ENCODE measurements at places on chromosomes 3 and 15. TPM values are rescaled to one million over a fixed set of nuclear protein-coding genes. Genes with fewer than 3 reads are reported as not detected.

BNC1 gene
- total RNA-seq: not detected

GRCh38 chr15:69653846-69654245 lies 201.2 kb downstream of the RPLP1 start:
- no peak overlapping the region for H3K4me3 ChIP-seq
- no peaks in the 10 kb centered on the region for H3K27me3 ChIP-seq
- H3K27ac ChIP-seq: no peak overlapping the region

FEZF2 gene
- total RNA-seq: not detected

DNA sequence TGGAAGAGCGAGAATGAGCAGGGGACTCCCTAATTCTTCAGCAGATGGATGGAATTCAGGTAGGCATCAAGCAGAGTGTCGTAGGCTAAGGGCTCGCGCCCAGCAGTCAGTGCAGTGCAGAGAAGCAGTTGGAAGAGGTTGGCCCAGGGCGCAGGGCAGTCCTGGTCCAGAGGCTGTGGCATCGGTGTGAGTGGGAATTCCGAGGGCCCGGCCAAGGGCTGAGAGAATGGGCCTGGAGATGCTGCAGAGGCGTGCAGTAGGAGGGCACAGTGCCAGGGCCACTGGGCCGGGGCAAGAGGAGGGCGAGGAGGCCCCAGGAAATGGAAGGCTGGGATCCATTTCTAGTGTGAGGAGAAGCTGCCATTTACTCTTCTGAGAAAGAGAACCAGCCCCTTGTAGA lies 74.4 kb downstream of the AAGAB start:
- no peaks in the 10 kb centered on the region for H3K27me3 ChIP-seq
- H3K27ac ChIP-seq: no peak overlapping the region
- peaks cover under 1% of the 10 kb centered on the region for H3K4me1 ChIP-seq
- no peak overlapping the region for H3K4me3 ChIP-seq
- DNase-seq: no peak

GRCh38 chr3:49512781-49513355 lies 41.4 kb upstream of the BSN start:
- no peaks in the 10 kb centered on the region for H3K4me1 ChIP-seq
- no peak for DNase-seq
- H3K4me3 ChIP-seq: no peak overlapping the region

GRCh38 chr3:45140141-45140769 lies 5.9 kb downstream of the CDCP1 start:
- H3K36me3 ChIP-seq: no peaks in the 10 kb centered on the region
- no peak overlapping the region for H3K4me3 ChIP-seq
- H3K4me1 ChIP-seq: peaks cover 2% of the 10 kb centered on the region

EBLN2 gene
- total RNA-seq: 4.7 TPM

GRCh38 chr3:25899352-25900101 lies 109.6 kb downstream of the OXSM start:
- H3K4me3 ChIP-seq: no peak overlapping the region
- H3K36me3 ChIP-seq: no peaks in the 10 kb centered on the region
- peaks cover 6% of the 10 kb centered on the region for H3K4me1 ChIP-seq
- H3K27me3 ChIP-seq: no peaks in the 10 kb centered on the region
- DNase-seq: no peak

GRCh38 chr15:82113106-82113715 lies 67.4 kb upstream of the MEX3B start:
- no peaks in the 10 kb centered on the region for H3K36me3 ChIP-seq
- H3K27ac ChIP-seq: no peak overlapping the region
- no peaks in the 10 kb centered on the region for H3K27me3 ChIP-seq
- no peaks in the 10 kb centered on the region for H3K4me1 ChIP-seq
- no peak overlapping the region for H3K4me3 ChIP-seq

DNA sequence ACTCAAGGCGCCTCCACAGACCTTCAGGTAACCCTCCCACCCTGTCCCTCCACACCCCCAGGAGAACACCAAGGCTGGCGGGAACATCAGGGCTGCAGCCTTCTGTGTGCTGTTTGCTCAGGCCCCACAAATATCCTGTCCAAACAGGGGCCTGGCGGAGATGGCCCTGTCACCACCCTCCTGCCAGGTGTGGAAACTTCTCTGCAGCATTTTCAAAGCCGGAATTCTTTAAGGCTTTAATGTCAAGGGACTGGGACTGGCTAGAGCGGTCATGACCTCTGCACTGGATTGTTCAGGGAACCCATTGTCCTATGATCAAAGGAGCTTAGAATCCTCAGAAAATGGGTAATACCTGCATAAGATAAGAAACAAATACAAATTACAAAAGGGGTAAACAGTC lies 46.6 kb downstream of the FBLN2 start:
- H3K27ac ChIP-seq: no peak overlapping the region
- H3K36me3 ChIP-seq: no peaks in the 10 kb centered on the region
- no peak for DNase-seq
- H3K27me3 ChIP-seq: no peaks in the 10 kb centered on the region

GRCh38 chr3:102068327-102068726 lies 219.0 kb downstream of the NFKBIZ start:
- no peaks in the 10 kb centered on the region for H3K4me1 ChIP-seq
- no peak overlapping the region for H3K27ac ChIP-seq

DNA sequence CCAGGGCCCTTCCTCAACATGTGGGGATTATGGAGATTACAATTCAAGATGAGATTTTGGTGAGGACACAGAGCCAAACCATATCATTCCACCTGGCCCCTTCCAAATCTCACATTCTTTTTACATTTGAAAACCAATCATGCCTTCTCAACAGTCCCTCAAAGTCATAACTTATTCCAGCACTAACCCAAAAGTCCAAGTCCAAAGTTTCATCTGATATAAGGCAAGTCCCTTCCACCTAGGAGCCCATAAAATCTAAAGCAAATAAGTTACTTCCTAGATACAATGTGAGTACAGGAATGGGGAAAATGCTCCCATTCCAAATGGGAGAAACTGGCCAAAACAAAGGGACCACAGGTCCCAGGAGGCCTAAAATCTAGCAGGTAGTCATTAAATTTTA lies 309.5 kb upstream of the SLITRK3 start:
- H3K36me3 ChIP-seq: no peaks in the 10 kb centered on the region
- H3K27me3 ChIP-seq: no peaks in the 10 kb centered on the region
- no peak overlapping the region for H3K27ac ChIP-seq
- DNase-seq: no peak
- no peaks in the 10 kb centered on the region for H3K4me1 ChIP-seq

DNA sequence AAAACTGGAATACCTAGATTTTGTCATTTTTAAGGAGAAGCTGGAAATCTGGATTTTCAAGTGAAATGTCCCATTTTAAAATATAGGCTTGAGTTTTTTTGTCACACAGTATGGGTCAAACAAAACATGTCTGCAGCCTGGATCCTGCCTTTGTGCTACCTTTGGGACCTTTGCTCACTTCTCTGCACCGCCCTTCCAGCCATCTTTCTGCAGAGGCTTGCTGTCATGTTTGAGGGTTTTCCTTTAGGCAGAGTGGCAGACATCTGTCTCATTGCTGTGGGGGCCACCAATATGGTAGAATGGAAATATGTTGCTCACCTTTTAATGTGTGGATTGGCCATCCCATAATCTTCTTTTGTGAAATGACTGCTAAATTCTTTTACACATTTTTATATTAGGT lies 136.3 kb downstream of the EEFSEC start:
- no peaks in the 10 kb centered on the region for H3K27me3 ChIP-seq
- no peak overlapping the region for H3K27ac ChIP-seq
- no peak overlapping the region for H3K4me3 ChIP-seq
- peaks cover 16% of the 10 kb centered on the region for H3K4me1 ChIP-seq
- DNase-seq: no peak
